ENCODE measurements at places on chromosomes 1 and 21. TPM values are rescaled to one million over a fixed set of nuclear protein-coding genes. Genes with fewer than 3 reads are reported as not detected.

- DNase-seq: no peak
These were observed 170.8 kb downstream of the ATG4C start for GRCh38 chr1:62954758-62955157.

DNA sequence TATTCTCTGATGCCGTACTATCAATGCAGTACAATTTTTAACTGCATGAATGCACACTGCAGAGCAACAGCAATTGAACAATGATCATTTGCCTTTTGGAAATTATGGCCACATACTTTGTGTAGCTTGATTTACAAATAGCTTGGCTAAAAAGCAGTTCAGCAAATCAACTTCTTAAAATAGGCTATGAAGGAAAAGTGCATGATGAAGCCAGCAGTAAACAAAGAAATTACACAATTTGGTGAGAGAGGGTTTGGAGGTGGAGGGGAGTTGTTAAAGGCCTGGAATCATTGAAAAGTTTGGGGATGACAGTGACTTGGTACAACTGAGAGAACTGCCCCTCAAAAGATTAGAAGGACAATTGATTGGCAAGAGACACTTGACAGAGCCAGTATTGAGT lies 6.5 kb downstream of the PIGM start:
- no peak for DNase-seq

GRCh38 chr1:55696181-55696754 lies 481.1 kb upstream of the USP24 start:
- DNase-seq: no peak

GRCh38 chr1:42788021-42788420 lies 3.2 kb downstream of the TMEM269 start:
- no peak for DNase-seq

GRCh38 chr1:236760480-236760879 lies 34.6 kb upstream of the MTR start:
- no peak for DNase-seq

- DNase-seq: no peak
These were observed 98.7 kb upstream of the PDC start for GRCh38 chr1:186559601-186560116.

GRCh38 chr1:38686167-38686926 lies 173.2 kb downstream of the RRAGC start:
- DNase-seq: no peak

The CHRM3 gene
- 0.24 TPM for total RNA-seq

The SPATC1L gene
- total RNA-seq: 13.6 TPM

The RPS6KA1 gene
- total RNA-seq: 53.8 TPM

Data from naive thymus-derived CD4-positive, alpha-beta T cell (primary cell).